MCF 10A (cell line): ENCODE measurements at places on chromosomes 12 and 14. TPM values are rescaled to one million over a fixed set of nuclear protein-coding genes. Genes with fewer than 3 reads are reported as not detected.

- no peaks in the 10 kb centered on the region for H3K36me3 ChIP-seq
- H3K4me3 ChIP-seq, result no peak within 1 kb of the TSS
- no peak within 1 kb of the TSS for H3K27ac ChIP-seq
- no peak for DNase-seq
- H3K4me1 ChIP-seq, result peaks cover 12% of the 10 kb centered on the region
These were observed at the start of gene PTGDR for GRCh38 chr14:52267501-52268278. PTGDR (plus strand) TSS chr14:52267698; CDS start chr14:52267815, 117 bp downstream.

- no peak overlapping the region for H3K27ac ChIP-seq
- peaks cover 7% of the 10 kb centered on the region for H3K36me3 ChIP-seq
- peak; percentile 36 for DNase-seq
- H3K4me1 ChIP-seq, result peaks cover 19% of the 10 kb centered on the region
- H3K27me3 ChIP-seq, result no peaks in the 10 kb centered on the region
These were observed 633 bp downstream of the STX2 start for GRCh38 chr12:130838284-130838950.

GRCh38 chr14:55336162-55336561 is 64.9 kb downstream of the FBXO34 start:
- peaks cover 23% of the 10 kb centered on the region for H3K4me1 ChIP-seq
- no peaks in the 10 kb centered on the region for H3K27me3 ChIP-seq
- no peak overlapping the region for H3K4me3 ChIP-seq
- no peak overlapping the region for H3K27ac ChIP-seq
- peak; percentile 20 for DNase-seq

NUP37 gene
- total RNA-seq, result 21.5 and 32.3 TPM in 2 replicates

POTEG gene
- total RNA-seq, result not detected in 2 replicates

DNA sequence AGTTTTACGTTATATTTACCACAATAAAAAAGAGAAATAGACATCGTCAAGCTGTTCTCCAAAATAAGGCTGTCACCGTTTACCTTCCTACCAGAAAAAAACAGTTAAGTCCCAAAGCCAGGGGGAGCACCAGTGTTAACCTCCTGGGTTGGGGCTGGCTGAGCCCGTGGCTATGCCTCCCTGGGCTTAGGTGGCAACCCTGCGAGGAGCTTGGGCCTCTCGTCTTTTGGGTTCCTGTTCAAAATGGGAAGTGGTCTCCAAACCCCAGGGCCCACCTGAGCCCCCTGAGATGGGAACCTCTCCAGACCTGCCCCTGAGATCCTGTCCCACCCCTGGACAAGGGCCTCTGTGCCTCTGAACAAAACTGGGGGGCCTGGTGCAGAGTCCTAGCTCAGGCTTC is 22.9 kb downstream of the PACS2 start:
- peaks cover 4% of the 10 kb centered on the region for H3K36me3 ChIP-seq
- no peaks in the 10 kb centered on the region for H3K27me3 ChIP-seq
- no peak overlapping the region for H3K4me3 ChIP-seq
- no peaks in the 10 kb centered on the region for H3K4me1 ChIP-seq
- H3K27ac ChIP-seq, result no peak overlapping the region

B4GALNT3 gene
- total RNA-seq, result 0.68 and 0.76 TPM in 2 replicates

FAM222A gene
- 0.19 and 0.29 TPM in 2 replicates for total RNA-seq

DNA sequence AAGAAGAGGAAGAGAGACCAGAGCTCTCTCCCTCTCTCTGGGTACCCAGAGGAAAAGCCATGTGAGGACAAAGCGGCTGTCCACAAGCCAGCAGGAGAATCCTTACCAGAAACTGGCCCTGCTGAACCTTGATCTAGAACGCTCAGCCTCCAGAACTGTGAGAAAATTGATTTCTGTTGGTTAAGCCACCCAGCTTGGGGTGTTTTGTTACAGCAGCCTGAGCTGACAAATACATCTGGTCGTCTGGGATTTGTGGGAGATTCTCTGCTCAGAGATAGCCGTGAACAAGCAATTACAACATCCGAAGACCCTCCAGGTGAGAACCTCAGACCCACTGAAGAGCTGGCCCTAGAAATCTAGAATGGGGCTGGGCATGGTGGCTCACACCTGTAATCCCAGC is 6.5 kb upstream of the PRIMA1 start:
- H3K4me1 ChIP-seq, result peaks cover 5% of the 10 kb centered on the region
- no peak for DNase-seq
- H3K27me3 ChIP-seq, result no peaks in the 10 kb centered on the region
- no peak overlapping the region for H3K27ac ChIP-seq
- no peak overlapping the region for H3K4me3 ChIP-seq
- H3K36me3 ChIP-seq, result peaks cover 5% of the 10 kb centered on the region

GRCh38 chr12:70609203-70609602 is 28.0 kb downstream of the PTPRB start:
- H3K36me3 ChIP-seq, result no peaks in the 10 kb centered on the region
- H3K4me1 ChIP-seq, result peaks cover 4% of the 10 kb centered on the region
- peak overlapping the region; percentile 63 for H3K4me3 ChIP-seq
- DNase-seq, result no peak
- no peaks in the 10 kb centered on the region for H3K27me3 ChIP-seq
